ENCODE measurements at places on chromosomes 2 and 18. TPM values are rescaled to one million over a fixed set of nuclear protein-coding genes. Genes with fewer than 3 reads are reported as not detected.

DNA sequence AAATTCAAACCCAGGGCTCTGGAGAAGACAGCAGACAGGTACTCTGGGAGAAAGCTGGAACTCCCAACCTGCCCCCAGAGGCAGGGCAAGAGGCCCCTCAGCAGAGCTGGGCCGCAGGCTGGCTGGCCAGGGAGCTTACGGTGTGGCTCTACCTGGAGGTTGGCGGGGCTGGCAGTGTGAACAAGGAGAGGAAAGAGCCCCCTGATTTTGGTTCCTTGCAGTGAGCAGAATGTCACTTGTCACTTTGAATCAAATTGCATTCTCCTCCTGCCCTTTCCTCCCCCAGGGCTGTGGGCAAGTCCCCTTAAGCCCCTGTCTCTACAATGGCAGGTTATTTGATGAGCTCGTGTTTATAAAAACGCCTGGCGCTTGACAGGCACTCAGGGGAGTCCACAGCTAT lies 32.6 kb downstream of the MYO7B start:
- H3K4me3 ChIP-seq = no peak overlapping the region
- H3K27ac ChIP-seq = no peak overlapping the region
- no peaks in the 10 kb centered on the region for H3K36me3 ChIP-seq
- DNase-seq = no peak

DNA sequence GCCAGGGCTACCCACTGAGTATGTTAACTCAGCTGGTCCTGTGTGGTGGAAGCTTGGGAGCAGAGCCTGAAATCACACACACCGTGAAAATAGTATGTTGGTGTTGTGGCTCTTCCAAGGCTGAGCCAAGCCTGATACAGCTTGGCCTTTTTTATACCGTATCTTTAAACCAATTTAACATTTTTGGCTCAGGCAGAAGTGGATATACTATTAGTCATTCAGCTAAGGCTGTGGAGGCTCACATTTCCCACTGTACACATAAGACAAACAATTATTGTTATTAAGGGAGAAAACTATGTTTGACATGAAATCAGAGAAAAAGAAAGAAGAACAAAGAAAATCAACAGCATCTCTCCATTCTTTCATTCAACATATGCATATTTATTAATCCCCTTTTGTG lies 159.0 kb downstream of the BCL11A start:
- H3K27ac ChIP-seq = no peak overlapping the region
- H3K4me1 ChIP-seq = no peaks in the 10 kb centered on the region
- no peaks in the 10 kb centered on the region for H3K27me3 ChIP-seq
- no peak for DNase-seq
- H3K4me3 ChIP-seq = no peak overlapping the region
- no peaks in the 10 kb centered on the region for H3K36me3 ChIP-seq

Gene TDRD15
- total RNA-seq = not detected

Gene RIT2
- total RNA-seq = 2.5 TPM

GRCh38 chr2:128732976-128733431 lies 414.3 kb upstream of the HS6ST1 start:
- H3K4me1 ChIP-seq = no peaks in the 10 kb centered on the region
- no peaks in the 10 kb centered on the region for H3K36me3 ChIP-seq
- no peak overlapping the region for H3K27ac ChIP-seq
- no peak overlapping the region for H3K4me3 ChIP-seq
- DNase-seq = no peak

DNA sequence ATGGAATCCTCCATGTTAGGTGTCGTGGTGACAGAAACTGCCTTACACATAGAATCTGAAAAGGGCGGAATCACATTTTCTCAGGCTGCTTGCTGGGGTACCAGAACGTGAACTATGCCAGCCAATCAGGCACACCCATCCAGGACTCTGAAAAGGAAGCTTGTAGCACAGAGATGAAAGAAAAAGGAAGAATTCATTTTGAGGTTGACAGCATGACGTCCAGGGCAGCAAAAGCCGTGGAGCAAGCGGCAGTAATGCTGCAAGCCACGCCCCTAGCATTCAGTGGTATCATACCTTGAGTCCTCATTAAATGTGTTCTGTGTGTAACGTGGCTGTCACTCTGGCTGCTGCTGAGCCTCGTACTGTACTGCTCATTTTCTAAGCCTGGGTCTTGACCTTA lies 304.0 kb downstream of the DYSF start:
- H3K36me3 ChIP-seq = no peaks in the 10 kb centered on the region
- no peak overlapping the region for H3K4me3 ChIP-seq
- DNase-seq = no peak
- H3K27me3 ChIP-seq = no peaks in the 10 kb centered on the region
- no peaks in the 10 kb centered on the region for H3K4me1 ChIP-seq

GRCh38 chr2:233032551-233033320 lies at the start of gene NEU2:
Gene NEU2 (plus strand): TSS chr2:233032672. CDS start chr2:233032672, 0 bp downstream.
- H3K4me3 ChIP-seq = no peak within 1 kb of the TSS
- DNase-seq = no peak
- H3K27ac ChIP-seq = no peak within 1 kb of the TSS
